ENCODE measurements at places on chromosomes 6 and 20. TPM values are rescaled to one million over a fixed set of nuclear protein-coding genes. Genes with fewer than 3 reads are reported as not detected.

- no peak for DNase-seq
- H3K4me1 ChIP-seq: peaks cover 8% of the 10 kb centered on the region
- H3K4me3 ChIP-seq: no peak overlapping the region
- H3K27me3 ChIP-seq: peaks cover 8% of the 10 kb centered on the region
- no peak overlapping the region for H3K27ac ChIP-seq
- H3K36me3 ChIP-seq: no peaks in the 10 kb centered on the region
These were observed 1.2 kb upstream of the MYCT1 start for GRCh38 chr6:152696522-152696921.

GRCh38 chr6:169529931-169530751, 171.7 kb downstream of the WDR27 start:
- H3K4me3 ChIP-seq: peak overlapping the region; percentile 2
- H3K27me3 ChIP-seq: no peaks in the 10 kb centered on the region
- H3K36me3 ChIP-seq: peaks cover 8% of the 10 kb centered on the region
- peak; percentile 22 for DNase-seq
- peak overlapping the region; percentile 9 for H3K27ac ChIP-seq
- peaks cover 12% of the 10 kb centered on the region for H3K4me1 ChIP-seq

GRCh38 chr6:144544266-144544830, 259.2 kb downstream of the UTRN start:
- peak overlapping the region; percentile 21 for H3K27ac ChIP-seq
- peaks cover 8% of the 10 kb centered on the region for H3K27me3 ChIP-seq
- H3K4me1 ChIP-seq: peaks cover 2% of the 10 kb centered on the region
- no peak overlapping the region for H3K4me3 ChIP-seq
- peaks cover 49% of the 10 kb centered on the region for H3K36me3 ChIP-seq

DNA sequence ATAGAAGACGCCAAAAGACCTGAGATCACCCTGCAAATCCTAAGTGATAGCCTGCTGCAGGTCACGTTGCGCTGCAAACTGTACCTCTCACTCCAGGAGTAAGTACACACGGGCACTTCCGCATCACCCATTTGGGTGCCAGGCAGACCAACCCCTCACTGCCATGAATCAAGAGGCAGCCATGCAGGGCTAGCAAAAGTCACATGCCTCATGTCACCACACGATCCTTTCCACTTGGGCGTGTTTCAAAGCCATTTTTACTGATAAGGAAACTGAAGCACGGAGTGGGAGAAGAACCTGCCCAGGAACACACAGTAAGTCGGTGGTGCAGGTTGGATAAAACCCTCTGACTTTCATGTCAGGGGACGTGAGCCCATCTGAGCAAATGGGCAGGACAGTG, 37.0 kb downstream of the BPIFB1 start:
- no peaks in the 10 kb centered on the region for H3K4me1 ChIP-seq
- no peak overlapping the region for H3K27ac ChIP-seq

DNA sequence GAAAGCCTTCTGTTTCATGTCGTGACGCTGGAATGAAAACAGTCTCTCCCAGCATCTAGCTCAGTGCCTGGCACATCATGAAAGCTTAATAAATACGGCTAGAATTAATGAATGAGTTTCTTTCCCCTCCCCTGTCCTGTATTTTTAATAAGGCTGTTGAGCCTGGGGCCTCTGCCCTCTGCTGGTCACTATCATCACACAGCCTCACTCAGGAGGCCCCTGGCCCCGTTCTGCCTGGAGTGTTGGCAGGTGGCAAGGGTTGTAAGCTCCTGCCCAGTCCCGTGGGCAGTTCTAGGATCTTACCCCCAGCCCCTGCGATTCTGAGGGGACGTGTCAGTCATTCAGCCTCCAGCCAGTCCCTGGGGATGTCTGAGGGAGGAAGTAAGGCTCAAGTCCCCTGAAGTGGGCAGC, 41.4 kb downstream of the PHACTR3 start:
- no peak overlapping the region for H3K27ac ChIP-seq
- no peaks in the 10 kb centered on the region for H3K36me3 ChIP-seq
- no peaks in the 10 kb centered on the region for H3K4me1 ChIP-seq
- peaks cover 4% of the 10 kb centered on the region for H3K27me3 ChIP-seq

GRCh38 chr6:14946753-14947152, 299.1 kb upstream of the JARID2 start:
- no peak for DNase-seq
- H3K4me1 ChIP-seq: no peaks in the 10 kb centered on the region
- H3K27me3 ChIP-seq: peaks cover 2% of the 10 kb centered on the region
- H3K36me3 ChIP-seq: no peaks in the 10 kb centered on the region

DNA sequence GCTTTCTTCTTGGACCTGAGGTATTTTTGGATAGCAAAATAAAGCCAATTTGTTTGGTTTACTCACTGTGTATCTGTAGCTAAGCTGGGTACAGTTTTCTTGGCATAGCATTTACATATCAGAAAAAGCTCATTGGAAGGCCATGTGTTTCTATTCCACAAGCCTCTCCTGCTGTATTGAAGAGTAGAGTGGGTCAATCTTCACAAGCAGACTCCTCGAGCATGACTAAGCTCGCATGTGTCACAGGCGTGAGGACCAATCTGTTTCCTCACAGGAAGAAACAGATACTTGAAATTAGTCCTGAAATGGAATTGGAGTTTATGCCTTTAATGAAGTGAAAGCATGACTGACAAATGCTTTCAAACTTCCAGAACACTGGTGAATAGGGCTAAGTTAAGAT, 1279.0 kb upstream of the MAP3K7 start:
- H3K4me1 ChIP-seq: no peaks in the 10 kb centered on the region
- H3K36me3 ChIP-seq: peaks cover 3% of the 10 kb centered on the region
- DNase-seq: no peak
- peaks cover 2% of the 10 kb centered on the region for H3K27me3 ChIP-seq

DNA sequence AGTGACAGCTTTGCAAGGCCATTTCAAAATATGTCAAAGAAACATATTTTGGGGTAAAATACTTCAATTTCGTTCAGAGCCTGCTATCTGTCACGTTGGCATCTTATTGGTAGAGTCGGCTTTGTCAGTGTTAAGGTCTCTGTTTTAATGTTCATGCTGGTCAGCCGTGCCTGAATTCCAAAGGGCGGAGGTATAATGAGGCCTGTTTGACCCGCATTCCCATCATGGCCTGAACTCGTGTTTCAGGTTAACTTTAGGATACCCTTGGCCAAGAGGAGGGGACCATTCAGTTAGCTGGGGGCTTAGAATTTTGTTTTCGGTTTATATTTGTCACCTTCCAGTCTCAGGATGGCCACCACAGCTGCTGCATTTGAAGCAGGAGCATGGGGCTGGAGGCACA, 236.4 kb downstream of the NFATC2 start:
- no peaks in the 10 kb centered on the region for H3K4me1 ChIP-seq
- H3K27me3 ChIP-seq: no peaks in the 10 kb centered on the region
- H3K36me3 ChIP-seq: no peaks in the 10 kb centered on the region
- no peak for DNase-seq
- H3K27ac ChIP-seq: no peak overlapping the region
- H3K4me3 ChIP-seq: no peak overlapping the region

The FGD2 gene
- 0.77 TPM for polyA plus RNA-seq
